Kidney capillary endothelial cell (primary cell): ENCODE measurements at places on chromosomes 3 and 15.
A peak's percentile ranks its signal among the peaks of the same experiment; 100 is the strongest.

GRCh38 chr3:168312984-168313383 lies 217.3 kb upstream of the GOLIM4 start:
- DNase-seq, result no peak

- DNase-seq, result peak; percentile 82
These were observed 1.6 kb upstream of the TEX264 start for GRCh38 chr3:51669241-51670052.

DNA sequence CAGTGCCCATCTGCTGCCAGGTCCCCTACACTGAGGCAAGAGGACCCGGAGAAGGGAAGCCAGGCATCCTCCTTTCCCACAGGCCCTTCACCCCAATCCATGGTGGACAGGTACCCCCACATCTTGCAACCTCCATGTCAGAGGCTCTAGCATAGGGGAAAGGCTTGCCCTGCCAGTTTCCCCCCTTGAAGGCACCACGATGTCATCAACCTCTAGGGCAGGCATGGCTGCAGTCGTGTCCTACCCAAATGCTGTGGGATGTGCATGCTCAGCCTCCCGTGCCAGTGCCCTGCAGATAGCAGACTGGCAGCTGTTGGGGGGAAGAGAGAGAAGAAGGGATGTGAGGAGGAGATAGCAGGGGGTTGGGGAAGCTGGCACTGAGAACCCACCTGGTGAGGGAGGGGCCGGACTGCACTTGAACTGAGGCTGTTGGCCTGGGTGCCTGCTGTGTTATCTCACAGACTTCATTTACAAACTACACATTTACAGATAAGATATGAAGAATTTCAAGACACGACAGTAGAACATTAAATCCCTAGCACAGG lies 197.5 kb downstream of the ADAMTS9 start:
- DNase-seq, result no peak

GRCh38 chr3:55512571-55513343 lies 25.7 kb upstream of the WNT5A start:
- DNase-seq, result no peak

GRCh38 chr3:25043177-25043576 lies 384.9 kb upstream of the RARB start:
- DNase-seq, result no peak

- DNase-seq, result no peak
These were observed 21.5 kb upstream of the FSTL1 start for GRCh38 chr3:120472121-120472844.

- DNase-seq, result no peak
These were observed 70.3 kb upstream of the IQSEC1 start for GRCh38 chr3:13143381-13144004.

- peak; percentile 21 for DNase-seq
These were observed 51.0 kb upstream of the SSR3 start for GRCh38 chr3:156605686-156606605.

- DNase-seq, result no peak
These were observed 68.8 kb downstream of the APBA2 start for GRCh38 chr15:28954466-28955159.

DNA sequence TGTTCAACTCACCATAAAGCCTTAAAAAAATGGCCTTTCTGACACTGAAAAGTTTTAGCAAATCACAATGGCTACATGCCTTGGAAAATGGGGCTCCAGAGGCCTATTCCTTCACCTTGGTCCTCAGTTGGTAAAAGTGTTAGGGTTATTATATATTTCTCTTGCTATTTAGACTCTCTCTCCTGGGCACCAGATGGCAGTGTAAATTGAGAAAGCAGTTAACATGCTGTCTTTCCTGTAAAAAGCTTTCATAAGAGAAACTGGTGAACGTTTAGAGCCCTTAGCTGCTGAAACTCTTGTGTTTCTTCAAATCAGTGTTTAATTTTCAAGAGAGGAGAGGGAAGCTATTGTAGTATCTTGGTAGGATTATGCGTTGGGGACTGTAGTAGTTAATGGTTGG lies 89.9 kb downstream of the LRTM1 start:
- DNase-seq, result no peak

DNA sequence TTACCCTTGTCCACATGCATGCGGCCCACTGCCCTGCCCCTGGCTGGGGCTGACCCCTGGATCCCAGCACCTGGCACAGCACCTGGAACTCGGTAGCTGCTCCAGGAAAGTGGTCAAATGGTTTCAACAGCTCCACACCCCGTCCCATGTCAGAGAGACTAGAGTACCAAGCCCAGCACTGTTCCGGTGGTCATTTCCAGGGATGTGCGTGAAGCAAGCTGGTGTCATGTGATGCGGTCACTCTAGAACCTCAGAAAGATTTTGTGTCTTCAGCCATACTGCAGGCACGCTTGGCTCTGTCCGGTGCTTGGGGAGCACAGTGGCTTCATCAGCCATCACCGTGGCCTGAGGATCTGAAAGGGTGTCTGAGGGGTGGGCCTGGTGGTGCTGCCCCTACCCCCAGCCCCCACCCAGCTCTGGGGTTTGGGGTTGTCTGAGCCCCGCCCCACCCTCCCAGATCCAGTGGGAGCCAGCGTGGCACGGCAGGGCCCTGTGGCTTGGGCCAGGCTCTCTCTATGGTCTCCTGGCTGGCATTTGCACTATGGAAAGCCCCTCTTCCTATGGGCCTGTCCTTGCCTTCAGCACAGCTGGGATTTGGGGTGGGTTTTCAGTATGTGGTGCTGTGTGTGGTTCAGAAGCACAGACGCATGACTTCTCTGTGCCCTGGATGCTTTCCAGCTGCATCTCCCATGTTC lies 15.3 kb downstream of the APBA2 start:
- no peak for DNase-seq
